ENCODE measurements at places on chromosomes 4 and X. TPM values are rescaled to one million over a fixed set of nuclear protein-coding genes. Genes with fewer than 3 reads are reported as not detected.

GRCh38 chrX:21926527-21927278 lies 13.8 kb upstream of the SMS start:
- no peak for DNase-seq

DNA sequence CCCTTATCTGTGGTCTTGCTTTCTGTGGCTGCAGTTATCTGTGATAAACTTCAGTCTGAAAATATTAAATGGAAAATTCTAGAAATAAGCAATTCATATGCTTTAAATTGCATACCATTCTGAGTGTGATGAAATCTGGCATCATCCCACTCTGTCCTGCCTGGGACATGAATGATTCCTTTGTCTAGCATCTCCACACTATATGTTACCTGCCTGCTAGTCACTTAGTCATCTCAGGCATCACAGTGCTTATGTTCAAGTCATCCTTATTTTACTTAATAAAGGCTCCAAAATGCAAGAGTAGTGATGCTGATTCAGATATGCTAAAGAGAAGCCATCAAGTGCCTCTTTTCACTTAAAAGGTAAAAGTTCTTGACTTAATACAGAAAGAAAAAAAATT lies 14.3 kb upstream of the RAB9B start:
- DNase-seq, result no peak

GRCh38 chr4:18445110-18445509 lies 423.6 kb upstream of the LCORL start:
- no peak for DNase-seq

- no peak for DNase-seq
Measured at GRCh38 chrX:140664939-140665338, 44.6 kb upstream of the LINC00632 start.

Gene GPR50
- total RNA-seq, result not detected

Gene L1CAM
- total RNA-seq, result 0.62 TPM

Gene ASMT
- total RNA-seq, result 1.9 TPM

Gene PDCL2
- not detected for total RNA-seq

Gene PCDH11X
- not detected for total RNA-seq
